ENCODE measurements at places on chromosomes 1 and 21.

- no peak for DNase-seq
Measured at GRCh38 chr1:154466206-154466605, 35.8 kb upstream of the TDRD10 start.

DNA sequence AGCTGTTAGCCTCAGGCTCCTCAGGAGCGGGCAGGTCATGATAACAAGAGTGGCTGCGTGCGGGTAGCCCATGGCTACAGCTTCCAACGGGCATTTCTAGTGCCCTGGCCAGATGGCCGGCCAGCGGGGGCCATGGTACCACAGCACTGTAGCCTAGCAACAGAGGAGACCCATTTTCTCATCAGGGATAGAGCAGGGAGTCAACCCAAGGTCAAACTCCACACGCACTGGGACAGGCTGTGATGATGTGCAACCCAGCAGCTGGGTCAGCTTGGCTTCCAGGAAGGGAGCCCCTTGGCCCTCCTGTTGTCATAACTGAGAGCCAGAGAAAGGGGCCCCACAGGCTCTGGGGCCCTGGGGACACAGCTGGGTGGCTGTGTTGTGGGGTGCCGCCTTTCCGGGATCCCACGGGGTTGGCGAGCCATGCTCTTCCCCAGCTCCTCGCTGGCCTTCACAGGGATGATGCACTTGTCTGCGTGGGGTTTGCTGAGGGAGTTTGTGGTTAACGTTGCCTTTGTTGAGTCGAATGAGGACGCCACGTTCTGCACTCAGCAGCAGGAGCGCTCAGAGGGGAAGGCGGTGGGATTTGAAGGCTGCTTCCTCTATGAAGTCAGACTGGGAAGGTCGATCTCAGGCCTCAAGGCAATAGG lies 46.3 kb downstream of the COL18A1 start:
- no peak for DNase-seq

- DNase-seq, result no peak
Measured at GRCh38 chr1:152546704-152547103, 19.9 kb downstream of the LCE3E start.

DNA sequence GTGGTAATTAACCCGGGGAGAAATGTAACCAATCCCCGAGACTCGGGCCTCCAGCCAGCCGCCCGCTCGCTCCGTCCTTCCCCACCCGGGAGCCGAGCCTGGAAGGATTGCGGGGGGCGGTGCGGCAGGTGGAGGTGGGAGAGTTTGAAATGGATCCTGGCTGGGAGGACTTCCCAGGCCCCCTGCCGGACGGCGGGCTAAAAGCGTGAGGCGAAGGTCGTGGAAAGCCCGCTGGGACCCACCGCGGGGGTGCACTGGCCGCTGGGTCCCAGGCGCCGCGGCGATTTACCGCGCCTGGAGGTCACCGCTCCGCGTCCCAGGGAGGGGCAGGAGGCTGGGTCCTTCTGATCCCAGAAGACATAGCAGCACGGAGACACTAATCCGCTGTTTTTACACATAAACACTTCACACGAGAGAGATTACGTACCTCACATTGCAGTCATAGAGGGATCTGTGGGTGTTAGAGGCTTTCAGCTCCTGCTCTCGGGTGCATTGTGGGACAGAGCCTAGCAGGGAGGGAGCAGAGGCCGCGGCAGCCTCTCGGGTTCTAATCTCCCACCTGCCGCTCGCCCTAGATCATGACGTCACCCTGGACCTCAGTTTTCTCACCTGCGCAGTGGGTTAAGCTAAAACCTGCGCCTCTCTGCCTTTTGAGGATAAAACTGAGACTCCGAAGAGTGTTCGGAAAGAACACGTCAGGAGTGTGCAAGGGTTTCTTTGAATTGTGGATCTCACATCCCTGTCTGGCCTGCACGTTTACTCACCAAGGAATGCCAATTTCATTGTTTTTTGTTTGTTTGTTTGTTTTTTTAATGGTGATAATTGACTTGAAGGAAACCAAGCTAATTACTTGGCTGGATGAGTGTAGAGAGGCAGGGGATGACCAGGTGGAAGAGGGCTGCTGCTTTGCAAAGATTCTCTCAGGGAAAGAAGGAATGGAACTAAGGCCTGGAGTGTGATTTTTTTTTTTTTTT lies 17.1 kb upstream of the TMEM9 start:
- peak; percentile 31 for DNase-seq

DNA sequence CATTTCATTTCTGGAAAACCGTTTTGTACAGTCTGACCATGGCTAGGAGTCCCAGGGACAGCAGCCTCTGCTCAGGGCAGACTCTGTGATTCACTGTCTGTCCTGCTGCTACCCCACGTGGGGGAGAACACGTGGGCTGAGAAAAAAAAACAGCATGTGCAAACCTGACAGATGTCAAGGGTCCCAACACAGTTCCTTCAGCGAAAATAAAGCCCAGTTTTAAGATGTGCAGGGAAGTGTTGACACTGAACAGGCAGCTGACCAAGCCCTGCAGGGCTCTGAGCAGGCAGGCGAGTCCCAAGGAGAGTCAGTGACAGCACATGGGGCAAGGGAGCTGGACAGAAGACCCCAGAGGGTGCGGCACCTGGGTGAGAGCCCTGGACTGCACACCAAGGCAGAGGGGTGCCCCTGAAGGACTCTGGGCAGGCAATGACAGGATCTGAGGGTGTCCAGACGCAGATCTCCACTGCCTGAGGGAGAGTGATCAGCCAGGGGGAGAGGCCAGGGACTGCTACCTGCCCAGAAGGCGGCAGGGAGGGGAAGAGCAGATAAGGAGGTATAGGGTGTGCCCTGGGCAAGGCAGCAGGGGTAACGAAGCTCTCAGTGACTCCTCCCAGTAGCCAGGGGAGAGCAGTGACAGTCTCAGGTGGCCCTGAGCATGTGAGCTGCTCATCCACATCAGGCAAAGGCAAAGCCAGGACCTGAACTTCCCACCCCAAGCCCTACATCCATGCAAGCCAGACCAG lies 5.1 kb upstream of the SPATC1L start:
- no peak for DNase-seq

DNA sequence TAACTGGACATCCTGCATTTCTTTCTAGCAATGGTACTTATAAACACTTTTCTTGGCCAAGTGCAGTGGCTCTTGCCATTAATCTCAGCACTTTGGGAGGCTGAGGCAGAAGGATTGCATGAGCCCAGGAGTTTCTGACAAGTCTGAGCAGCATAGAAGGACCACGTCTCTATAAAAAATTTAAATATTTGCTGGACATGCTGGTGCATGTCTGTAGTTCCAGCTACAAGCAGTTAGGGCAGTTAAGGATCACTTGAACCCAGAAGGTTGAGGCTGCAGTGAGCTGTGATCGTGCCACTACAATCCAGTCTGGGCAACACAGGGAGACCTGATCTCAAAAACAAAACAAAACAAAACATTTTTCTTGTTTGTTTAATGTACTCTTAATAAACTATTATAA lies 434.0 kb downstream of the PLA2G4A start:
- no peak for DNase-seq

GRCh38 chr1:67788238-67788790 lies 45.0 kb downstream of the GNG12 start:
- DNase-seq, result no peak

- no peak for DNase-seq
Measured at GRCh38 chr1:117013309-117013858, 11.8 kb downstream of the CD101 start.

- no peak for DNase-seq
Measured at GRCh38 chr1:187032982-187033692, 204.4 kb downstream of the PLA2G4A start.

DNA sequence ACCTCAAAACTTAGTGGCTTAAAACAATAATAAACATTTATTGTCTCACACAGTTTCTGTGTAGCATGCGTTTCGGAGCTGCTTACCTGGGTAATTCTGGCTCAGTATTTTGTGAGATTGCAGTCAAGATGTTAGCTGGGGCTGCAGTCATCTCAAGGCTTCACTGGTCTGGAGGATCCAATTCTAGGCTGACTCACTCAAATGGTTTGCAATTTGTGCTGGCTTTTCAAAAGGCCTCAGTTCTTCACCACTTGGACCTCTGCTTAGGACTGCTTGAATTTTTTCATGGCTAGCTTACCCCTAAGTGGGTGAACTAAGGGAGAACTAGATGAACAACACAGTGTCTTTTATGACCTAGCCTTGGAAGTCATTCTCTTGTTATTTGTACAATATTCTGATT lies 21.0 kb downstream of the XPR1 start:
- no peak for DNase-seq

DNA sequence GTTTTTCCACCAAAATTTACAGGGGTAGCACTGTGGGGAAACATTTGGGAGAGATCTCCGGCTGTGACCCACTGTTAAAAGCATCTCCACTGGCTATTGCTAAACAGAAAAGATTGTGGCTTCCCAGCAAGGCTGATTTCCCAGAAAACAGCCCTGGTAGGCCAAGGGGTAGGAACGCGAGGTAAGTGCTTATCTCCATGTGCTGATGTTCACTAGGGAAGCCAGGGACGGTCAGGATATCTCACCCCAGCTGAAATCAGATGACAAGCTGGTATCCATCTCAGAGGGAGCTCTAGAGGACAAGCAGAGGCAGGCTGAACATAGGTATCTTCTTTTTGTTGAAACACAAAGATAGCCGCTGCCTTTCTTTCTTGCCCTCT lies 63.6 kb downstream of the MIS18A start:
- no peak for DNase-seq

- no peak for DNase-seq
Measured at GRCh38 chr1:212236664-212237220, 48.5 kb upstream of the PPP2R5A start.

DNA sequence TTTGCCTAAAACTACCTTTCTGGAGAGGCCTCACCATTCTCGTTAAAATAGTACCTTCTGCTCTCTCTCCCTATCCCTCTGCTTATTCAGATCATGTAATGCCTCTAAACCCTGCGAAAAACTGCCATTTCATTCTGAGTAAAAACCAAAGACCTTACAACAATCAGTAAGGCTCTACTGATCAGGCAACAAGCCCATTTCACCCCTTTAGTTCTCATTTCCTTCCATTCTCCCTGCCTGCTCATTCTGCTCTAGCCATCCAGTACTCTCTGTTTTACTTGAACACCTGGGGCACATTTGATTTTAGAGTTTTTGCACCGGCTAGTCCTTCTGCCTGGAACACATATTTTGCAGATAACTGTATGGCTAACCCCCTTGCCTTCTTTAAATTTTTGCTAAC lies 187.8 kb downstream of the COQ8A start:
- DNase-seq, result no peak

- no peak for DNase-seq
Measured at GRCh38 chr21:36430841-36431240, 45.6 kb downstream of the CHAF1B start.

DNA sequence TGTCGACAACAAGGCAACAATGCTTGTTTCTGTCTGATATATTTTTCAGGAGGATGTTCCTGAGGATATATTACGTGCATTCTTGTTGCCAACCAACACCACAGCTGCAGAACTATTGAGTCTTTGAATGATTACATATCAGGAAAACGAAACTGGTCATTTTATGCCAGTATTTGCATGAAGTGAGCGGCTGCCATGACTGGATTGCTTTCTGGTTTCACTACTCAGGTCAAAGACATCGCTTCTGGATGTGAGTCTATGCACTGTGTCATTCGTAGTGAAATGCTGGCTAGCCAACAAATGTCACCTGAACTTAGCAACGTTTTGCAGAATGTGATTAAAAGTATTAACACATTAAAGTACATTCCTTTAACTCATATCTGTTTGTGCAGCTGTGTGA lies 35.8 kb upstream of the OLFM3 start:
- no peak for DNase-seq

DNA sequence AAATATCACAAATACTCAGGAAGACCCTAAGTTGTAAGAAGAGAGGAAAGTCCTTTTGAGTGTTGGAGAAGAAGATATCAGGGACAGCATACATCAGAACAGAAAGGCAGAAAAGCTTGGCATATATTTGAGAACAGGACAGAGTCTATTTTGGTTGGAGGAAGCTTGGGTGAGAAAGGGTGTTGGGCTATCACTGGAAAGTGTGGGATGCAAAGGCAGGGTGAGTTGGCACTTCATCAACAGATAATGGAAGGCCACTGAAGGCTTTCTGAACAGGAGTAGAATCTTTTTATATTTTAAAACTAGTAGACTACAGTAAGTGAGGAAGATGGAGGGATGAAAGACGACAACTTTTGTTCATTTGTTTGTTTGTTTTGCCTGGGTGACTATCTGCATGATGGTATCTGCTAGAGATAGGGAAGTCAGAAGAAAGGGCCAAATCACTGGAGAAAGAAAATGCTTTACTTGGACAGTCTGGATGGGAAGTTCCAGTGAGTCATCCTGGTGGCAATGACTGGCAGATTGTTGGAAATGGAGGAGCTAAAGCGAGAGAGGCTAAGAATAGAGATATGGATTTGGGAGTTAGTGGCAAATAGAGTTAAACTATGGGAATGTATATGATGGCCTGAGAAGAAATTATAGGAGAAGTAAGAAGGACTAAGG lies 33.7 kb upstream of the KCNA2 start:
- peak; percentile 59 for DNase-seq

GRCh38 chr1:193259636-193260035 lies 73.2 kb upstream of the B3GALT2 start:
- DNase-seq, result no peak

GRCh38 chr1:191284175-191284574 lies 806.5 kb upstream of the BRINP3 start:
- DNase-seq, result no peak

DNA sequence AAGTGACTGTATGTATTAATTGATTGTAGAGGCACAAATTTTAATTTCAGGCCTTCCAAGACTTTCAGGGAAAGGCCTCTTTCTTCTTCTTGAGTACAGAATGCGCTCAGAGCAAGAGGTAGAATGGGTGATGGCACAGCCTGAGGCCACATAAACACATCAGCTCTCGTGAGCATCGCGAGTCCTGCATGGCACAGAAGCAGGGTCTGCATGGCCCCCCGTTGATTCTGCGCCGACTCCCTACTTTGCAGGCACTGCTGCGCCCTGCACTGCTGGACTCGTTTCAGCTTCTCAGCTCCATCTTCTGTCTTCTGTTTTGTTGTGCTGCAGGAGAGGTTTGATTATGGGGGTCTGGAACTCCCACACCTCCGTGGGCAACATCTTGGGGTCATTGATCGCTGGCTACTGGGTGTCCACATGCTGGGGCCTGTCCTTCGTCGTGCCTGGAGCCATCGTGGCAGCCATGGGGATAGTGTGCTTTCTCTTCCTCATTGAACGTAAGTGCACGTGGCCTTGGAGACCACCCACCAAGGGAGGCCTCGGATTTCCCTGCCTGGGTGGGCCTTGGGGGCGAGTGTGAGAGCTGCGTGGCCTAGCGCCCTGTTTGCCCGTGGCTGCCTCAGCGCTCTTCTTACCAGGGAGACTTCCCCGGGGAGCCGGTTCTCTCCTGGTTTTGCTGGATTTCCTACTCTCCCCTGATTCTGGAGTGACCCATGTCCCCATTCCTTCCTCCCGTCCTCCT lies 29.6 kb downstream of the SLC37A1 start:
- DNase-seq, result no peak

- DNase-seq, result peak; percentile 58
Measured at GRCh38 chr1:159132271-159132881, 39.0 kb upstream of the CADM3 start.

GRCh38 chr1:15431571-15431948 lies 6.7 kb upstream of the CTRC start:
- peak; percentile 11 for DNase-seq

DNA sequence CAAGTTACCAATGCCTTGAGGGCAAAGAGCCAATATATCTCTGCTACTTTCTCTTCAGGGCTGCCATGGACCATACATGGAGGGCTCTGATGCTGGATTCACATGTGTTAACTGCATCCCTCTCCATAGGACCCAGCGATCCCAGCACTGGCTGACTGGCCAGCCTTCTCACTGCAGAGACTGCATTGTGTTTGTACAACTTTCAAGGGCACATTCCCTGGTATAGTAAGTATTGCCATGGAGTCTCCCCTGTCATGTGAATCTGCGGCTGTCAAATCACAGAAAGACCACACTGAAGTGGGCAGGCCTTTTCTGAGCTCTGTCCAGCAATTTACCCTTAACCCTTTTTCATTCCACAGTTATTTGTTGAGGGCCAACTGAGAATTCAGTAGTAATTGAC lies 449.8 kb downstream of the OMA1 start:
- no peak for DNase-seq
